Stimulated activated naive CD8-positive, alpha-beta T cell treated with anti-CD3 and anti-CD28 coated beads, Interleukin-15, Interleukin-2, amounts not matched to agents 100 U/mL and 50 U/mL, for 24 hours (primary cell): ENCODE measurements at places on chromosomes 7 and 10.
A peak's percentile ranks its signal among the peaks of the same experiment; 100 is the strongest.

- DNase-seq = no peak
Observed at GRCh38 chr7:156656598-156656997, 16.0 kb downstream of the RNF32 start.

DNA sequence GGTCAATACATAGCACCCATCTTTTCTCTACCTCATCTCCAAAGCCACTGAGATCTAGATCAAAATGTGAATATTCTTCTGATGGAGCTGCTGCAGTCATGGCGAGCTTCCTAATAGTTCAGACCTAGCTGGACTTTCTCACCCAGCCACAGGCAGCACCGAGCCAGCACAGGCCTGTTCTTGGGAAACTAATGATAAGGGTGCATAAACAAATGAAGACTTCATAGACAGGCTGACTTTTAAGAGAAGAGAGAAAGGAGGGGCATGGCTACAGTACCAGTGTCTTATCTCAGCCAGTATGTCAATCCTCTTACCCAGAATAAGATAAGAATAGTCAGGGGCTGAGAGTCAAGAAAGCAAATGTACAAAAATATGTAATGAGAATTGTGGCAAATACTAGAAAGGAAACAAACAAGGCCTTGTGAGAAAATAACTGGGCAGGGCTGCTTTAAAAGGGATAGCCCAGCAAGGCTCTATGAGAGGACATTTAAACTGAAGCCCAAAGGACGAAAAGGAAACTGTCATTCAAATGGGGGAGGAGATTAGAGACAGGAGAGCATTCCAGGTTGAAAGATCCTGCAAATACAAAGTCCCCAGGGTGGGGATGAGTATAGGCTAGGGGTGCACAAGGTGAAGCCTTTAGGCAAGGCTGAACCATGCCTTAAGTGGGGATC lies 21.8 kb upstream of the CDK14 start:
- DNase-seq = no peak

- peak; percentile 0 for DNase-seq
Observed at GRCh38 chr10:43234471-43235041, 32.3 kb downstream of the RASGEF1A start.

DNA sequence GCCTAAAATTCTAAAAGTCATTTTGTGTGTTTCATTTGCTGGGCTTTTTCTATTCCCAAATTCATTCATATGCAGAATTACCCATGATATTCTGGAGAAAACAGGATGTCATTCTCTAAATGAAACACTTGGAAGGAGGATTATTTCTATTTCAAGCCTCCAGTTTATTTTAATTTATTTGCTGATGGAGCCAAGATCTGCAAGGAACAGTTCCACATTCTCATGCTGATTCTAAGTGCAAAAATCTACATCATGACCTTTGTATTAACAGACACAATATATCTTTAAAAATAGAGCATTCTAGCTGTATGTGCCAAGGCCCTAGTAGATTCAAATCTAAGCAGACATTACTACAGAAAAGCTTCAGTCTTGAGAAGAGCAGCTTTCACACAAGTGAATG lies 51.3 kb upstream of the KCND2 start:
- DNase-seq = no peak

DNA sequence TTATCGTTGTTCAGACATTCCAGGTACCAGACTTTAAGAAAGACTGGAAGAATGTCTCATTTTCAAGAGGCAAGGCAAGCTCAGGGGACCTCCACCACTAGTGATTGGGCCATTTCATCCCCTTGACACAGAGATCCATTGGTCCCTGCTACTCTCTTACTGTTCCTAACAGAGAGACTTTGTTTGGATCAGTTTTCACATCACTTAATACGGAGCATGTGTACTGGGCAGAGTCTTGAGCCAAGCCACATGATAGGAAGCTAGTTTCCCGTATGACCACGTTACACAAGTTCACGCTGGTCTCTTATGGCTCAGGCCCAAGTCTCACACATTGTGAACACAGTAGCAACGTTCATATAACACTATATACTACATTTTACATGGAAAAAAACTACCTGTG lies 269.9 kb downstream of the BAMBI start:
- no peak for DNase-seq

- DNase-seq = peak; percentile 56
Observed at GRCh38 chr10:28367929-28368484, 65.1 kb upstream of the MPP7 start.

- no peak for DNase-seq
Observed at GRCh38 chr7:81688622-81689411, 81.0 kb downstream of the HGF start.

GRCh38 chr10:29647478-29647877 lies 12.7 kb upstream of the SVIL start:
- no peak for DNase-seq

DNA sequence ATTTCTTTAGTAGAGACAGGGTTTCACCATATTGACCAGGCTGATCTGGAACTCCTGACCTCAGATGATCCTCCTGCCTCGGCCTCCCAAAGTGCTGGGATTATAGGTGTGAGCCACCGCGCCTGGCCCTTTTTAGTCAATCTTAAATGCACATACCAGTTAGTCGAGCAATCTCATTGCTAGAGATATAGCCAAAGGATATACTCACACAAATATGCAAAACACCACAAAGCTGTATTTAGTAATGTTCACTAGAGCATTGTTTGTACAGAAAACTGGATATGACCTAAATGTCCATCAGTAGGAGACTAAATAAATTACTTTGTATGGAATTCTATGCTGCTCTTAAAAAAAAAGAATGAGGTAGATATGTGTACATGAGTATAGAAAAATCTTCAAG lies 24.5 kb upstream of the IL6 start:
- no peak for DNase-seq

DNA sequence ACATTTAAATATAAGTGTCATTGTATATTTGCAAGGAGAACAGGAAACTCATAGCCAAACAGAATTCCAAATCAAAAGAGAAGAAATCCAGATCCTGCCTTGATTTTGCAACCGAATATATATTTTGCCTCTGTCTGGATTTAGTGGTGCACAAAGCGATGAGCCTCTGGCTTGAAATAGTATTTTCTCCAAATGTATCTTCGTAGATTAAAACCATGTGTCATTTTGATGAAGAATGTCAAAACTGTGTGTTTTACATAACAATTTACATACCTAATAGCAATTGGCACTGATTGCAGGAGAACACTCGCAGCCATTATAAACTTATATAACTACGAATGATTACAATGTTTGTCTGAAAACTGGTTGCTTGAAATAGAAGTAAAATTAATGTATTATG lies 156.4 kb downstream of the ARID5B start:
- DNase-seq = no peak

GRCh38 chr7:67916571-67917436 lies 920.2 kb downstream of the TYW1 start:
- DNase-seq = no peak

DNA sequence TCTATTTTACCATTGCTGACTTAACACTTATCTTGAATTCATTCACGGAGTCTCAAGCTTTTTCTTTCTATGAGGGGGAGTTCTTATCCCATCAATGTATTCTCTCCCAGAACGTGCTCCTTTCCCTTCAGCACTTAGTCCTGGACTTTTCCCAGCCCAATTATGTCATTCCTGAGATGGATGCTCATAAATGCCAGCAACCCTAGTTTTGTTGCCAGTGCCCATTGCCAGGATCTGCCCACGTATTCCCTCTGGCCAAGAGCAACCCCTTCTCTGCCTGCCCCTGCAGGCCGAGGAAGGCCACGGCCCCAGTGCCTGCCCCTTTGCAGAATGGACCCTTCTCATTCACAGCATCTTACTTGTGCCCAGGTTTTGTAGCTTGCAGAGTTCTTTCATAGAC lies 67.4 kb upstream of the PPP1R3C start:
- DNase-seq = no peak

GRCh38 chr7:24703296-24703695 lies 54.0 kb downstream of the GSDME start:
- no peak for DNase-seq

DNA sequence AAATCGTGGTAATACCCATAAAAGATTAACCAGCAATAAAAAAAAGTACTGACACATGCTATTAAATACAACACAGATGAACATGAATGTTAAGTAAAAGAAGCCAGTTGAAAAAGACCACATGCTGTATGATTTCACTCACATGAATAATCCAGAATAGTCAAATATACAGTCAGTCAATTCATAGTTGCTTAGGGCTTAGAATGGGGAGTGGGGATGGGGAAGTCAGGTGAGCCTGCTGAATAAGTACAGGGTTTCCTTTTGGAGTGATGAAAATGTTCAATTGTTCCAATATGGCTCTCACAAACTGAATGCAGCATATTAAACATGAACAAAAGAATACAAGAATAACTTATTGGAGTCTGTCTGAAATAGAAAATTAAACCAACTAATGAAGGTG lies 1.8 kb downstream of the COA1 start:
- DNase-seq = no peak

DNA sequence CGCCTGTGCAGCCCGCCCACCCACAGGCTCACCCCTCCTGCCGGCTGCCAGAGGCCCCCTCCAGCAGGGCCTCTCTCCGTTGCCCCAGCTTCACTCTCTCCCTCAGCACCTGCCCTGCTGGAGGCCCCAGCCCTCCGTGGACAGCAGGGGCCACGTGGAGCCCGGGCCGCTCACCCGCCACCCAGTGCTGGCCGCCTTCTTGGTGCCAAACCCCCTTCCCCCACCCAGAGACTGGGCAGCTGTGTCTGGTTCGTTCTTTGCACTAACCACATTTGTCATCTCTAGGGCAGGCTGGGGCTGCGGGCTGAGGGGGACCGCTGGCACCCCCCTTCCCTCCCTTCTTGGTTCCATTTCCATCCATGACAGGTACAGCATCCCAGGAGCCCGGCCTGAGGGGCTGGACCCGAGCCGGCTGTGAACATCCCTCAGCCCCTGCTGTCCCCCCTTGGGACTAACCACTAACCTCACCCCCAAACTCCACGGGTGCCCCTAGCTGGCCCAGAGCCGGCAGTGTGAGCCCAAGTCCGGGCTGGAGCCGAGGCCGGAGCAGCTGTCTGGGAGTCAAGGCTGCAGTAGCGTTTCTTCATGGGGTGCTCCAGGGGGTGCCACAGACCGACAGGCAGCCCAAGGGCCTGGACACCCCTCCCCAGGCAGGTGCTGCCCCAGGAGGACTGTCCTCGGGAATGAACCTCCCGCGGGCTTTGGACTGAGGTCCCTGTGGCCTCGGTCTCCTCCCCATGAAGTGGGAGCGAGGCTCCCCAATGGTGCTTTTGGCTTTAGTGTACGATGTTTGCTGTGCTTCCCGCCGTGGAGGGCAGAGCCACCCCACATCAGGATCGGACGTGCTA lies 25.5 kb upstream of the AMZ1 start:
- DNase-seq = no peak

GRCh38 chr10:63256009-63256773 lies 123.1 kb downstream of the NRBF2 start:
- no peak for DNase-seq

DNA sequence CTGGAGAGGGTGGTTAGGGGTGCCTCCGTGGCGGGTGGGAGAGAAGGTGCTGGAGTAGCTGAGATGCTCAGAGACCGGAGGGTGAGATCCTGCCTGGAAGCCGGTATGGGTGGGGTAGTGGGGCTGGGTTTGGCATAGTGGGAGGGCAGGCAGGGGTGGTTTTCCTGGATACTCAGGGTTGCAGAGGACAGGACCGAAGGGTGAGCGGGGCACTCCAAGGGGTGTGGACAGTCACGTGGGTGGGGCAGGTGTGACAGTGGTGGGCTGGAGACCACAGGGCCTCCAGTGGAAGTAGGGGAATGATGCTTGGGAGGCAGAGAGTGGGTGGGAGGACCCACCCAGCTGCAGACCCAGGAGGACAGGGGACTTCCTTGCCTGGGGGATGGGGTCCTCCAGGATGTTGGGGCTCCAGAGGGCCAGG lies 1.9 kb downstream of the SCART1 start:
- DNase-seq = no peak

DNA sequence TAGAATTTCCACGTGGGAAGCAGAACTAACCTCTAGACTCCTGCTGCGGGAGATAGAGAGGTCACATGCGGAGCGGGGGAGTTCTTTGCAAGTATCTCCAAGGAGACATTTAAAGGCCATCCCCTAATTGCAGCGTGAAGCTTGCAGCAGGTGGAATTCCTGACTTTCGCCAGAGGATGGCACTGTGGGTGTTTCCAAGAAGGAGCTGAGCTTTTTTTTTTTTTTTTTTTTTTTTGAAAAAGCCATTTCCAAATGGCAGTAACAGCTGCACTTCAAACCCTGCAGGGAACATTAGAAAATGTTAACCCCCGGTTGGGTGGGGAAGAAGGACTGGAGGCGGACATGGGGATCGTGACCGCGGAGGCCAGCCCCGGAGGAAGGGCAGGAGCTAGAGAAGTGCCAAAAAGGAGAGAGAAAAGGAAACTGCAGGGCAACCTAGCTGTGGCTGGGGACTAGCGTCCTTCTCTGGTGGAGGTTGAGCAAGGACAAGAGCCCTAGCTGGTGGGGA lies 487.7 kb downstream of the TYW1 start:
- peak; percentile 23 for DNase-seq

- no peak for DNase-seq
Observed at GRCh38 chr7:64494912-64495461, 67.9 kb downstream of the ZNF680 start.

DNA sequence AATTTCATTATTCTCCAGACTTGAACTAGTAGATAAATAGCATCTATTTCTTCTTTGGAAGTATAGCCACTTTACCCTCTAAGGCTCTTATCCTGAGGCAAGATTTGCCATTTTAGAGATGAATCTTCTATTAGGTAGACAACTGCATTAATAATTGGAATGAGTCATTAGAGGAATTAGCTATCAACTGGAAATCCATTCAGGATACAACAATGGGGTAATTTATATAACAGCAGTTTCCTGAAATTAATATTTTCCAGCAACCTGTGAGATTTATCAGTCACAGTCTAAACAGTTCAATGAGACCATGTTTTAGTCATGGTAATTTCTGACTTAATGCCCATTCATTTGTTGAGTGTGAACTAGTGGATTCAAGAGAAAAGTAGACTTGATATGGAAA lies 928.6 kb upstream of the MBL2 start:
- no peak for DNase-seq

GRCh38 chr7:66781408-66782090 lies 41.0 kb downstream of the RABGEF1 start:
- DNase-seq = no peak

DNA sequence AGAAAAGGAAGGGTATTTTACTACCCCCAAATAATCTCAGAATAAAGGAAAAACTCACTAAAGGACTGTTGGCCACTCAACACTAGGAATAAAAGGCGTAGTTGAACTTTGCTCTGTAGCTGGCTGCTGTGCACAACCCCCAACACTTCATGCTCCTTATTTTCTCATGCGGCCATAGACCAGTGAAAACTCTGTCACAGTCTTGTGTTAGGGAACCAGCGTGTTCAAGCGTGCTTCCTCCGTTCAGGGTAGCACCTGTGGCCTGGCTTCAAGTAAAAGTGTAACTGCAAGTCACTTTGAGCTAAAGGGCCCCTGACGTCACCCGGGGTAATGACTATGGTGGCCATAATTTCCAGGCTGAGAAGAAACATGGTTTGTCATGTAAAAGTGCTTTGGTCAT lies 27.0 kb downstream of the BLNK start:
- DNase-seq = peak; percentile 31

DNA sequence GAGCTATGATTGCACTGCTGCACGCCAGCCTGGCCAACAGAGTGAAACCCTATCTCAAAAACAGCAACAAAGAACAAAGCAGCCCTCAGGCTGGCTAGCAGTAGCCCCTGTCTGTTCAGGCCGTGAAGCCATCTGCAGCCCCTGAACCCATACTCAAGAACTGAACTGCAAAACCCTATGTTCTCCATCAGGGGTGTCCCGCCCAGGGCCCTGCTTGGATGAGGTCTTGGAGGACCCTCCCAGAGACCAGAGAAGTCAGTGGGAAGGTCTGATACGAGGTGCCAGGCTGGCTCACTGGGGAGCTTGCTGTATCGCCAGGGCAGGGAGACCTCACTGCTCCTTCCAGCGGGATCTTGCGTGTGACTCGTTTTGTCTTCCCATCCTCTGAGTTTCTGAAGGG lies 39.3 kb downstream of the RBM17 start:
- no peak for DNase-seq

- no peak for DNase-seq
Observed at GRCh38 chr10:44771233-44771995, 139.7 kb upstream of the TMEM72 start.
